ENCODE measurements at places on chromosomes 4 and X.

- DNase-seq, result no peak
These were observed 248.1 kb downstream of the C4orf33 start for GRCh38 chr4:129344058-129344457.

GRCh38 chrX:154490414-154491083 lies at the start of gene SLC10A3:
SLC10A3 (minus strand) TSS chrX:154490629; CDS start chrX:154488940, 1,689 bp downstream.
- DNase-seq, result peak; percentile 78

DNA sequence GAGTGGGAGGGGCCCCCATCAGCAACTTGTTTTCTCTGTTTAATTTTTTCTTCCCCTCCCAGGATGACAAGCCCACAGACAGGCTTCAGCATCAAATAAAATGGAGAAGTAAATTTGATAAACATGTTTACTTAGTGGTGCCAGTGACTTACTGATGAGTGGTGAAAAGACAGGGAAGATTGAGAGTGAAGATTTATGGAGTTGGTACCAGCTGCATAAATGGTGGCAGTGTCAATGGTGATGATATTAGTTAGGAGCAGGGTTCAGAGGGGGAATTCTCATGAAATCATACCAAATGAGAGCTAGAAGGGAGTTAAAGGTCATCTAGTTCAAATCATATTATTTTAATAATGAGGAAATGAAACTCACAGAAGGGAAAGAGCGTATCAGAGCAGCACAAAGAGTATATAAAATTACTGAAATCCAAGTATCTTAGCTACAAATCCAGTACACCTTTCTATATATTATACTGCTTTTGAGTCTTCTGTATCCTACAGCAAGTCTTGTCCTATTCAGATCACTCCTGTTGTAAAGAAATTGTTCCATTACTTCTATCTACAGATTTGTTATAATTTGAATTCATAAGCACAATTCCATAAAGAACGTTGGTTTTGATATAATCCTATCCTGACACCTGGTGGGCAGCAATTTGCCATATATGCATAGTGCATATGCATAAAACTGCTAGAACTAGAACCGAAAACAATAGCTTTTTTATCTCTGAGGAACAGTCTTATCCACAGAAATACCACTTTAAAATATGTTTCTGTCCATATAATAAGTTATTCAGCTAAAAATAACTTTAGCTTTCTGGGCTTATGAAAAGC lies 5.0 kb downstream of the P2RY10 start:
- no peak for DNase-seq

GRCh38 chrX:56974408-56974807 lies 20.9 kb downstream of the SPIN3 start:
- no peak for DNase-seq

GRCh38 chrX:40158036-40158706 lies 60.4 kb upstream of the BCOR start:
- DNase-seq, result no peak

- no peak for DNase-seq
These were observed 254.6 kb downstream of the STIM2 start for GRCh38 chr4:27115221-27115620.

GRCh38 chrX:121598356-121598755 lies 550.9 kb downstream of the GLUD2 start:
- DNase-seq, result no peak

GRCh38 chr4:72063726-72064125 lies 31.9 kb downstream of the NPFFR2 start:
- no peak for DNase-seq

GRCh38 chr4:11194431-11194830 lies 234.3 kb downstream of the HS3ST1 start:
- DNase-seq, result no peak

- no peak for DNase-seq
These were observed 84.6 kb downstream of the THOC2 start for GRCh38 chrX:123648028-123648810.

- DNase-seq, result no peak
These were observed 72.1 kb upstream of the FAM241A start for GRCh38 chr4:112073181-112073580.

- DNase-seq, result no peak
These were observed 137.2 kb downstream of the RAPGEF2 start for GRCh38 chr4:159240046-159240445.

DNA sequence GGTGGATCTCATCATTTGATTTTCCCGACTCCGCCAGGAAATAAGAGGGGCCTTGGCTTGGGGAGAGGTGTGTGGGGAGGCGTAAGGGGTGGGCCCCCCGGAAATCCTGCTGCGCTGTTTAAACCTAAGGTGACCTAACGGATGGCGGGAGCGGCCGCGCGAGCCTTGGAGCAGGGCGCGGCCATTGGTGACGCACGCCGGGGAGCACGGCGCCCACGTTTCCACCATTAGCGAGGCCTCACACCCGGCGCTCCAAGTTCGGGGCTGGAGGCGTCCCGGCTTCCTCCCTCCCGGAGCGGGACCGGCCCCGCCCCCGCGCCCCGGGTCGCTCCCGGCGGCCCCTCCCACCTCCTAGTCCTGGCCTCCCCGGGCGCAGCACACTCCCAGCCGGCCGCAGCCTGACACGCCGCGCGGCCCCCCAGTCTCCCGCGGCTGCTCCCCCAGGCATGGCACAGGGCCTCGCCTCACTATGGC lies at the start of gene SMS:
SMS (plus strand) TSS at position 354 of the 474 bp plus-strand sequence; CDS start at position 470, 116 bp downstream.
- no peak for DNase-seq

DNA sequence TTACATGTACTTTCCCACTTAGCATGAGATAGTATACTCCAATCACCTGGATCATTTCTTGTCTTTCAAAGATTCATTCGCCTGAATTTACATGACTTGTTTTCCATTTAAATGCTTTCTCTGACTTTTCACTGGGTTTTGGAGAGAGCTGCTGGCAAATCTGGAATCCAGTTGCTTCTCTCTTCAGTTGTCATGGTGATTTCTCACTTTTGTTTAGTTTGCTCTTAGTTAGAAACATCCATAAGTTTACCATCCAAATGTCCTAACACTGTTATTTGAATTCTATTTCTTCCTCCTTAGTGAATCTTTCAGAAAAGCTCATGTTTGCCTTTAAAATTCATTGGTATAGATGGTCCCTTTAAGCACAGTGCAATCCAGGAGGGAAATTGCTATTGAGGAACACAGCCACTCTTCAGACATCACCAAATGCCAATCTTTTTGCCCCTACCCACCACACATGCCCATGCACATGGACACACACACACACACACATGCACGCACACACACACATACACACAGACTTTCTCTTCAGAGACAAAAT lies 51.7 kb downstream of the REELD1 start:
- no peak for DNase-seq

DNA sequence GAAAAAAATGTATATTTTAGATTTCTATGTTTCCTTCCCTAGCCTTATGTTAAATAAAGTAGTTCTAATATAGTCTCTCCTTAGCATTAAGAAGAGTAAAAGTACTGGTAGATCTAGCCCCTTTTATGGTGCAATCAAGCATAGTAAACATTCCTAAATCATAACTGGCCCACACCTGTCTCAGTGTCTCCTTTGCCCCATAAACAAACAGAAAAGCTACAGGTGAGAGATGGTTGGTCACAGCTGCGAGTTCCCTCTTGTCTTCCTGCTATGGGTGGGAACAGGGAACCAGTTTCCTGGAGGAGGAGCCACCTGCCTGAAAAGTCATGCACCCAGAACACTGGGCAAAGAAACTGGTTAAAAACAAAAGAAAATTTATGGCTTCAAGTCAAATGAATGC lies 16.6 kb downstream of the SOWAHB start:
- DNase-seq, result no peak

DNA sequence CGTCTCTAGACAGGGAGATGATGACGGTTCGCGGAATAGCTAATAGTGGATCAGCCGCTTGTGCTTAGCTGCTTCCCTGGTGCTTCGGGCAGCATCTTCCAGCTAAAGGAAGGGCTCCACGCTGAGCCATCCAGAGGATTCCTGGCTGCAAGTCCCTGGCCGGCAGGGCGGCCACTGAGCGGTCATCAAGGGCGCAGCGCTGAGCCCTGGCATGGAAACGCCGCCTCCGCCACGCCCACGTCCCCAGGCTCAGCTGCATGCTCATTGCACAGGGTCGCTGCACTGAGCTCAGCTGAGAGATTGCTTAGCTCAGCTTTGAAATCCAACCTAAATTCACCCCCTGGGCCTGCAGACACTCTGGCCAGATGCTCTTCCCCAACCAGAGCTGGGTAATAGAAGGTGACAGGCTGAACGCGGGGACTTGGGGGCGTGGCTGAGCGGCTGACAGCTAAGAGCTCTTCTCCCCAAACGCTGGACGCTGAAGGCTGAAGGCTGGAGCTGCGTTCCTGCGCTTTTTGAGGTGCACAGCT lies 118.2 kb upstream of the KIT start:
- DNase-seq, result no peak

DNA sequence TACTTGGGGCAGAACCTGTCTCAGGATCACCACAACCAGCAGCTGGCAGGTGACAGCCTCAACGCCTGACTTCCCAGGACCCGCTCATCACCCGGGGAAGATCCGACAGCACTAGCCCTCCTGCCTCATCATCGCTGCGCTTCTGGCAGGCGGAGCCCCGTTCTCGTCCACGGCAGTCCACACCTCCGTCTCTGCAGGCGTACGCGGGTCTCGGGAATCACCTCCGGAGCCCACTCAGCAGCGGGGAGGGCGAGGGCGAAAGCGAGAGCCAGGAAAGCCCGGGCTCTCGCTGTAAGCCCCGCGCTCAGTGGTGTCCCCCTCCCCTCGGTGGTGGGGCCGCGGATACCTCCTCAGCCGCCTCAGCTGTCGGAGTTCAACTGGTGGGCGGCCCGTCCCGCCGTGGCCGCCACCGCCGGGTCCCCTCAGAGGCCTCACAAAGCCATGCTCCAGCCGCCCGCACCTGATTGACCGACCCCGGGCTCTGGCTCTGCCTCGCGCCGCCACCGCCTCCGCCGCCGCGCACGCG lies 518 bp upstream of the CNKSR2 start:
- no peak for DNase-seq

GRCh38 chr4:52579602-52580272 lies 79.4 kb downstream of the USP46 start:
- DNase-seq, result no peak

DNA sequence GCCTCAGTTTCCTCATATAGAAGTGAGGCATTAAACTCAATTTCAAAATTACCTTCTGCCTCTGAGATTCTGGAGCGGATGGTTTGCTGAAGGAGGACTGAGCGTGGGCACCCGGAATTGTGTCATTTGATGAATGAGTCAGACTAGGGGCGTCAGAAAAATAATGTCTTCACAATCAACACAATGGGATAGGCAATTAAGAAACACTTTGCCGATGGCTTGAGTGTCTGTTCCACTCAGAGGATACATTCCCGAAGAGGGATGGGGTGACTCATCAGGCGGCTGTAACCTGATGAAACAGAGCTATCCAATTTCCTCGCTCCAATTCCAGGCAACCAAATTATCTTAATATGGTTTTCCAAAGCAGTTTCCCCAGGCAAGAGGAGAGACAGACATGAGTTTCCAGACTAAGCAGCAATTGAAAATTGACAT lies 1.2 kb upstream of the CHRNA9 start:
- no peak for DNase-seq

DNA sequence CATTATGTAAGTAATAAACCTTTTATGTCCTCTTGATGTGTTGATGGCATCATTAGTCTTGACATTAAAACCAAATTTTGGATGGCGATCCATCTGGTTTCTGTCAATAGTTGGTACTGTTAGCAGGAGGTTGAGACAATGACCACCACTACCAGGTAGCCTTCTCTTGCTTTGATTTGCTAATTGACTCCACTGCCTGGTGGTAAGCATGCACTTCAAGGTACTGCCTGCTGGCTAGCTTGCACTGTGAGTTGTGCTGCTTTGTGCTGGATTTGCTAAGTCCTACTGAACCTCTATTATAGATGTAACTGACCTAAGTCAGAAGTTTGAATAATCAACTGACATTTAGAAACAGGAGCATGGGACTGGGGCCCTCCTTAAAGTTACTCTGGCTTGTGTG lies 46.3 kb downstream of the ATP1B4 start:
- no peak for DNase-seq

DNA sequence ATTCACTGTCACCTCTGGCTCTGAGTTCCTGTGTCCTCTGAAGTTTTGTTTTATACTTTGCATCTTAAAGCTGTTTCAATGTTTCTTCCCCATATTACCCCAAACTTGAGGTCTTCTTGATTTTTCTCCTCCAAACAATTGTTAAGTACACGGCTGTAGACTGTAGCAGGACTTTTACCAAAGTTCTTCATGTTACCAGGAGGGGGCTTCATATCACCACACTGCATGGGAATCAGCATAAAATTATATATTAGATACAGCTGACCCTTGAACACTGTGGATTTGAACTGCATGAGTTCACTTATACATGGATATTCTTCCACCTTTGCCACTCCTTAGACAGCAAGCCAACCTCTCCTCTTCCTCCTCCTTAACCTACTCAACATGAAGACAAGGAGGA lies 56.6 kb downstream of the SPATA18 start:
- no peak for DNase-seq

Measured in HS-27A (cell line).